ENCODE measurements at places on chromosomes 1 and 21. TPM values are rescaled to one million over a fixed set of nuclear protein-coding genes. Genes with fewer than 3 reads are reported as not detected.

Gene RXFP4
- total RNA-seq = not detected

Gene ACTL8
- total RNA-seq = 0.09 TPM

Gene OR2AK2
- not detected for total RNA-seq

Gene IGSF9
- total RNA-seq = not detected

Gene PIGR
- not detected for total RNA-seq

Gene LCE2A
- total RNA-seq = not detected

Gene S100A7A
- total RNA-seq = not detected

Gene C2CD4D
- not detected for total RNA-seq

Gene APP
- total RNA-seq = 492 TPM

Gene CAMK2N1
- 11.1 TPM for total RNA-seq

Gene TBX15
- total RNA-seq = 0.18 TPM

Gene KIF21B
- under 0.01 TPM for total RNA-seq

Gene SMCP
- not detected for total RNA-seq

Gene VAV3
- total RNA-seq = under 0.01 TPM

Gene LCE1C
- not detected for total RNA-seq

Gene KCND3
- total RNA-seq = 0.57 TPM

Gene HSPA6
- total RNA-seq = 0.57 TPM

Gene TTC22
- not detected for total RNA-seq

Gene SHISA4
- 20.3 TPM for total RNA-seq

Gene GJA9
- total RNA-seq = under 0.01 TPM

Gene RBP7
- not detected for total RNA-seq

Gene OR10J1
- not detected for total RNA-seq

Gene SRGAP2C
- 25.3 TPM for total RNA-seq

Gene EXO1
- 1.8 TPM for total RNA-seq

Gene CTSE
- total RNA-seq = not detected

Gene TSPEAR
- not detected for total RNA-seq

Gene AK5
- 14.0 TPM for total RNA-seq

Gene CSMD2
- total RNA-seq = 1.6 TPM

Gene CFHR1
- not detected for total RNA-seq

Gene MIGA1
- 7.8 TPM for total RNA-seq

Gene PADI1
- under 0.01 TPM for total RNA-seq

Gene LRRC7
- total RNA-seq = under 0.01 TPM

Gene CDK18
- total RNA-seq = 0.55 TPM

Gene KRTAP6-3
- total RNA-seq = not detected

Gene LMX1A
- total RNA-seq = not detected

Gene F5
- total RNA-seq = not detected

Gene SVBP
- 17.6 TPM for total RNA-seq

Gene TDRD10
- total RNA-seq = not detected

Gene CD53
- not detected for total RNA-seq

Gene EPHB2
- total RNA-seq = 20.7 TPM

Gene CSF3R
- 0.28 TPM for total RNA-seq

Gene GIPC2
- total RNA-seq = 0.14 TPM

Gene NSL1
- total RNA-seq = 22.9 TPM

Gene PTPN7
- total RNA-seq = not detected

Gene FNDC5
- 4.0 TPM for total RNA-seq

Gene VWA5B1
- total RNA-seq = not detected

Gene LRRC8B
- 0.55 TPM for total RNA-seq

Gene C1orf87
- not detected for total RNA-seq

All from smooth muscle cell of bladder (primary cell).